Common myeloid progenitor, CD34-positive (primary cell): ENCODE measurements at places on chromosomes 4 and X.
A peak's percentile ranks its signal among the peaks of the same experiment; 100 is the strongest.

GRCh38 chr4:157977086-157977485 is 195.7 kb downstream of the GASK1B start:
- DNase-seq = no peak

DNA sequence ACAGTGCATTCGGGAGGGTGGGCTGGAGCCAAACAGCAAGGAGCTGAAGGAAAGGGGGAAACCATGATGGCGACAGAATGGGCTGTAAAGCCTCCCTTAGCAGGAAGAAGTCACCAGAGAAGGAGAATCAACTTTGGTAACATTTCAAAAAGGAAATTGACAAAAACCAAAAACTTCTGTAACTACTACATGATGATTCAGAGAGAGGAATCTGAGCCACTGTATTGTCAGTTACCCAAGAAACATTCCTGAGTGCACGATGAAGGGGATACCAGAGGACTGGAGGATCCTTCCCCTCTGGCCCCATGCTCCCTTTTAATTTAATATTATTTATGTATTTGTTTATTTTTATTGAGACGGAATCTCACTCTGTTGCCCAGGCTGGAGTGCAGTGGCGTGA is 26.3 kb downstream of the PDHA1 start:
- DNase-seq = no peak

DNA sequence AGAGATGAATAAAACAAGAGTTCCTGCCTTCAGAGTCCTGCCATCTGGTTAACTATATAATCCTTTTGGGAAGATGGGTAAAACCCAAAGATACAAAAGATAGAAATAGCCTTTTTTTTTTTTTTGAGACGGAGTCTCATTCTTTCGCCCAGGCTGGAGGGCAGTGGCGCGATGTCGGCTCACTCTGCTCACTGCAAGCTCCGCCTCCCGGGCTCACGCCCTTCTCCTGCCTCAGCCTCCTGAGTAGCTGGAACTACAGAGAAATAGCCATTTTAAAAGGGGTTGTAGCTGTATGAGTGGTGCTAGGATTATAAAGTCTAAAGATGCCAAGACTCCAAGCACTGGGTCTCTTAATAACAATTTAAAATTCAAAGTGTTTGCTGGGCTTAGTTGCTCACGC is 97.2 kb downstream of the KDR start:
- DNase-seq = no peak

DNA sequence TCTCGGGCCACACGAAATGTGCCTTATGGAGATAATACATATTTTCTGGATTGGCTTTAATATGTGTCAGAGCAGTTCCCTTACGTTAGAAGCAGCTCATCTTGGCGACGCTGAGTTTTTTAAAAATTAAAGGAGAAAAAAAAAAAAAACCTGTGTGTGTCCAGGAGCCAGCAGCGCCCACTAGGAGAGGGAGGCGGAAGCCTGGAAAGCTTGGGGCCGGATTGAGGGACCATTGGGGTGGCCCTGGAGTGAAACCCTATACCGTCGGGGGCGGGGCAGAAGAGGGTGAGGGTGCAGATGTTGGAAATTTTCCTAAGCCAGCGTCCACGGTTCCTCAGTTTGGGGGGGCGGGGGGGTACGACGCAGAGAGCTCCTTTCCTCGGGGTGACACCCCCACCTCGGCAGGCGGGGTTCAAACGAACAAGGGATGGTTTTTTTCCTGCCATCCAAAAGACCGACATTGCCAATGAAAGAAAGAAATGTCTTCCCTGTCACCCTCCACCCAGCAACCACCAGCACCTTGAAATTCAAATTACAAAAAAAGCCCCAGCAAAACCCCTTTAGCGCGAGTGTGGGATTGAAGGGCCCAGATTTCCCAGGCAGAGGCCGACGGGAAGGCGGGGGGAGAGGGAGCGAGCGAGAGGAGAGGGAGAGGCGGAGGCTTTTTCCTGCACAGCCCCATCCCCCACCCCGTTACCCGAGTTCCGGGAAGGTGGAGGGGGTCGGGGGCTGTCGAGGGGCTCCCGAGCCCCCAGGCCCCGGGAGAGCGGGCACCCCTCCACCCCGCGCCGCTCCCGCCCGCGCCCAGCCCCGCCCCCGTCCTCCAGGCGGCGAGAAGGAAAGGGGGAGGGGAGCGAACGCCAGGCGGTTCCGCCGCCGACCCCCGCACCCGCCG is 859 bp downstream of the SMARCA1 start:
- peak; percentile 10 for DNase-seq

- DNase-seq = no peak
Observed at GRCh38 chrX:14865201-14865600, 7.7 kb downstream of the FANCB start.

- no peak for DNase-seq
Observed at GRCh38 chr4:27016551-27016950, 155.9 kb downstream of the STIM2 start.

GRCh38 chr4:48093991-48094416 is 40.0 kb downstream of the TXK start:
- DNase-seq = peak; percentile 61

- no peak for DNase-seq
Observed at GRCh38 chr4:42050516-42051249, 60.4 kb downstream of the SLC30A9 start.

DNA sequence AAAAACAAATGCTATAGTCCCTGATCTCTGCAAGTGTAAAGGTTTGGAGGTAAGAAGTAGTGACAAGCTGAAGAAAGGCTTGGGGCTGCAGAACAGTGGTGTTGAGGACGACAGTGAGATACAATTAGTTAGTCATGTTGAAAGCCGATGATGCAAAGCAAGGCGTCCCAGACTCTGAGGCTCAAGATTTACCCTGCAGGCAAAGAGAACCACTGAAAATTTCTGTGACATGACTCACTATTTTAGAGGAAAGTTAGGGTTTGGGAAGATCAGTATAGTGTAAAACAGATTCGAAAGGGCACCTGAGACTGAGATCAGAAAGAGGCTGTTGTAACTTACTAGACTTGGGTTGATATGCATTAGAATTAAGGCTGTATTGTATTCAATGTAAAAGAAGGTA is 281.3 kb upstream of the FTHL17 start:
- no peak for DNase-seq

- no peak for DNase-seq
Observed at GRCh38 chrX:11557120-11557519, 108.6 kb downstream of the ARHGAP6 start.

- DNase-seq = no peak
Observed at GRCh38 chrX:97938706-97939105, 1055.0 kb downstream of the RPA4 start.

GRCh38 chr4:173426064-173426463 is 27.1 kb upstream of the SCRG1 start:
- no peak for DNase-seq

DNA sequence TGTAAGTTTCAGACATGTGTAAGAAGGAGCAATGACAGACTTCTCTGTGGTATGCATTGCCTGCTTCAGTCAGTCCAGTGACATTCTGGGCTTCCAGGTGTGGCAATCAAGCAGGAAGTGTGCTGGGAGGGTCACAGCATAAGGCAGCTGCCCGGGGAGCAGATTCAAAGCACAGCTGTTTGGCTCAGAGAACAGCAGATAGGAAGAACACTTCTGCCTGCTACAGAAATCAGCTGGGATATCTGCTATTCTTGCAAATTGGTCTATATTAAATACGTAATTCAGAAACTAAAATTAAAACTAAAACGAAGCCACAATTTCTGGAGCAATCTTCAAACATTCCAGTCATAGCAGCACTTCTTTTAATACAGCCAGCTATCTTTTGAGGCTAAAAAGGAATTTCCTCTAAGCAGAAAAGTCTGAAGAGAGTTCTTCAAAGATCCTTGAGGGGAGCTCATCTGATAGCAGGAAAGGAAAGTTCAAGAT is 47.5 kb upstream of the GALNT7 start:
- DNase-seq = peak; percentile 14

GRCh38 chr4:88600176-88600838 is 8.0 kb downstream of the HERC3 start:
- DNase-seq = peak; percentile 82

GRCh38 chrX:2677764-2678163 is 13.3 kb upstream of the CD99 start:
- DNase-seq = no peak

GRCh38 chr4:88979276-88979675 is 77.7 kb downstream of the FAM13A start:
- DNase-seq = no peak

DNA sequence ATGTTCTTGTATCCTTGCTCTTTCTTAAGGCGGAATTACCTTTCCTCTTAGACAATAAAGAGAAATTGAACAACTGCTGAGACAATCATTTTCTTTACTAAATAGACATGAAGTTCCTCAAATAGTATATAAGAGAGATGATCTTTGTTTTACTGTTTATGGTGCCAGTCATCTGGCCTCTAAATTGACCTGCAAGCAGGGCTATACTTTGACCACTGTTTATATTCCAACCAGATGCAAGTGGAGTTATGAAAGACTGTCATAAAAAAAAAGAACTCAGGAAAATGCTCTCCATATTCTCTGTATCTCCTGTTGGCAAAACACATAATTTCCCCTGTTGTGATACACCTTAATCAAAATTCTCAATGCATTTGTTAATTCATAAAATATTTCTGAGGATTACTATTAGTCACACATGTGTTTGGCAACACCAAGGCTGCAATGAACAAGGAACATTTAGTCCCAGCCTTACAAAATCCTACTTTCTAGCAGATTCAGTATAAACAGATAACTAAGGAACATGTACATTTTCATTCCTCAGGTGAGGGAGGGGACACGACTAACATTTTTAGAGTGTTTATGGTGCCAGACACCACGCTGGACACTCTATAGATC is 562.3 kb downstream of the KCNIP4 start:
- no peak for DNase-seq

- no peak for DNase-seq
Observed at GRCh38 chrX:10512741-10513140, 107.6 kb downstream of the MID1 start.

DNA sequence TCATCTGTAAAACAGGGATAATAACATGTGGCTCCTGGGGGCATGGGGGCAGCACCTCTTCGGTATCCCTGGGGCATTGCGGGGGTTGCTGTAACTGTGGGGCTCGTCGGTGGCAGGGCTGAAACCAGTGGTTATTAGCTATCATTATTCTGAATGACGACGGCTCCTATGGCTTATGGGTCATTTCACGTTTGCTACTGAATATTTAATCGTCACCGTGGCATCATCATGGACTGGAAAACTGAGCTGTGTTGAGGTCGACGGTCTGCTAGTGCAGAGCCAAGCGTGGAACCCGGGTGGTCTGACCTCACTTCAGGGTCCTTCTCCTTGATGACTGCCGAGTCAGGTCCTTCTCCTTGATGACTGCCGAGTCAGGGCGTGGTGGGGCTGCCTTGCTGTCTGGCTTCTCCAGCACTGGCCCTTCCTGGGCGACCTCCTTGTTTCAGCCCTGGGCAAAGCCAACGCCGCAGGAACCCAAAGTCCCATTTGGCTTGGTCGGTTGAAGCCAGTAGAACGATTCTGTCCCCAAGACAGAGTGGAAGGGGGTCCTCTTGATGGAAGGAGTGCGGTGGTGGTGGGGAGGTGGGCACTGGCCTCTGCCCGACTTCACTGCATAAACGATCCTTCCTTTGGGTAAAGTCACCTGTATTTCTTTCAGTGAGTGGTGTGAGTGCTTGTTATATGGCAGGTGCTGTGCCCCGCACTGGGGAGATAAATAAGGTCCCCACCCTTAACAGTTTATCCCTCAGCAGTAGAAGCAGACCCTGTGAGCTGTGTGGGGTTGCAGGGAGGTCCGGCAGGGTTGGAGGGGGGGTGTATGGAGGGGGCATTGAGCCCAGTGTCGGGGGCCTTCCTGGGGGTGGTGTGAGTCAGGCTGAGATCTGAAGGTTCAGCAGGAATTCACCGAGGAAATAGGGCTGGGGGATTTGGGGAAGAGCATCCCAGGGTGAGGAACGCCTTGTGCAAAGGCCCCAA is 40.8 kb downstream of the PSAPL1 start:
- no peak for DNase-seq

DNA sequence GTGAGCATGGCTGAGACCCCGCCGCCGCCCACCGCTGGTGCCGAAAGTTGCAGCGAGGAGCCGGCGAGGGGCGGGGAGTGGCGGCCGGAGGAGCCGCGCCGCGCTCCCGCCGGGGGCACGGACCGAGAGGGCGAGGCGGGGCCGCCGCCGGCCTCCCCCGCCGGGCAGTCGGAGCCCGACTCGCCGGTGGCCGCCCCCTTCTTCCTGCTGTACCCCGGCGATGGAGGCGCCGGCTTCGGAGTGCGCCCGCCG is 16.5 kb downstream of the UTP3 start:
- no peak for DNase-seq

DNA sequence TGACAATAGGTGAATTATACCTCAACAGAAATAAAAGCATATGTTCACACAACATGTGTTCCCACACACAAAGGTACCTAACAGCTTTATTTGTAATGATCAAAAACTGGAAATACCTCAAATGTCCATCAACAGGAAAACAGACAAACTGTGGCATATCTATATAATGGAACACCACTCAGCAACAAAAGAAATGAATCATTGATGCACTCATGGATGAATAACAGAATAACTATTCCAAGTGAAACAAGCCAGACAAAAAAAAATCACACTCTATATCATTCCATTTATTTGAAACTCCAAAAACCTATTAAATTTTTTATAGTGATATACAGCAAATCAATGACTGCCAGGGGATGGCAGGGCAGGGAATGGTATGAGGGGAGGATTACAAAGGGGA is 148.1 kb downstream of the PLS3 start:
- no peak for DNase-seq

DNA sequence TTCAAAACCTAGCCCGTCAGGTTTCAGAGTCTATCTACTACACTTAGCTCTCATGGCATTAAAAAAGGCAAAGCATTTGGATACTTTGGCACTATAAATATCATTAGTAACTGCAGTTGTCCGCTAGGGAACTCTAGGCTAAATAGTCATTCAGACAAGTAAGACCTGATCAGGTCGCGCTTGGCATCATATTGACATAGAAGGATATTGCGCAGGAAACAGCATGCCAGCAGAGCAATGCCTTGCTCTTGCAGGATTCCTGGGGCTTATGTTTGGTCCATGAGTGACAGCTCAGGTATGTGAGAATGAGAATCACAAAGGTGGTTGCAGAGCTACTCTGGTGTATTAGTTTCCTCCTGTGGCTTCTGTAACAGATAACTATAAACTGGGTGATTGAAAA is 62.7 kb downstream of the KDM6A start:
- DNase-seq = no peak

DNA sequence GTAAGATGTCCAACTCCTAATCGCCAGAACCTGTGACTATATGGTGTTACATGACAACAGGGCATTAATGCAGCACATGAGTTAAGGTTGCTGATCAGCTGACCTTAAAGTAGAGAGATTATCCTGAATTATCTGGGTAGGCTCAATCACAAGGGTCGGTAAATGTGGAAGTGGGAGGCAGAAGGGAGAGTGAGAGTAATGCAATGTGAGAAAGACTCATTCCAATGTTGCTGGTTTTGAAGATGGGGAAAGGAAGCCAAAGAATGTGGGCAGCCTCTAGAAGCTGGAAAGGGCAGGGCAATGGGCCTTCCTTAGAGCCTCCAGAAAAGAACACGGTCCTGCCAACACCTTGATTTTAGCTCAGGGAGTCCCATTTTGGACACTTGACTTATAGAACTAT is 67.4 kb downstream of the STX18 start:
- DNase-seq = no peak

DNA sequence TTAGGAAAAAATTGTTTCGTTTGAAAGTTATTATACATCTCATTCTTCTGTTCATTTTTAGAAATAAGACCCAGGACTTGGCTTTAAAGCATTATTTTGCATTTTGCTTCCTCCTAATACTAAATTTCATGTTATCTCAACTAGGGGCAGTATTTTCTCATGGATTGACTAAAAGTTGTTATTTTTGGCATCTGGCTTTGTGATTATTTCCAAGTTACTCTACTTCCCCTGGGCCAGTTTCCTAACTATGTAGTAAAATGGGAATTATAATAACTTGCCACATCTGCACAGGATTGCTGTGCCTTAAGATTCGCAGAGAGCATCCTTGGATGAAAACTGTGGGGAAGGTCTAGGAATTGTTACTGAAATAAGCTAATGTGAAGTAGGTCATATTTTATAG is 3.0 kb downstream of the RBPJ start:
- no peak for DNase-seq
